ENCODE measurements at places on chromosomes 1 and 21.

- DNase-seq: no peak
Measured at GRCh38 chr1:23461050-23461449, 22.9 kb downstream of the ASAP3 start.

DNA sequence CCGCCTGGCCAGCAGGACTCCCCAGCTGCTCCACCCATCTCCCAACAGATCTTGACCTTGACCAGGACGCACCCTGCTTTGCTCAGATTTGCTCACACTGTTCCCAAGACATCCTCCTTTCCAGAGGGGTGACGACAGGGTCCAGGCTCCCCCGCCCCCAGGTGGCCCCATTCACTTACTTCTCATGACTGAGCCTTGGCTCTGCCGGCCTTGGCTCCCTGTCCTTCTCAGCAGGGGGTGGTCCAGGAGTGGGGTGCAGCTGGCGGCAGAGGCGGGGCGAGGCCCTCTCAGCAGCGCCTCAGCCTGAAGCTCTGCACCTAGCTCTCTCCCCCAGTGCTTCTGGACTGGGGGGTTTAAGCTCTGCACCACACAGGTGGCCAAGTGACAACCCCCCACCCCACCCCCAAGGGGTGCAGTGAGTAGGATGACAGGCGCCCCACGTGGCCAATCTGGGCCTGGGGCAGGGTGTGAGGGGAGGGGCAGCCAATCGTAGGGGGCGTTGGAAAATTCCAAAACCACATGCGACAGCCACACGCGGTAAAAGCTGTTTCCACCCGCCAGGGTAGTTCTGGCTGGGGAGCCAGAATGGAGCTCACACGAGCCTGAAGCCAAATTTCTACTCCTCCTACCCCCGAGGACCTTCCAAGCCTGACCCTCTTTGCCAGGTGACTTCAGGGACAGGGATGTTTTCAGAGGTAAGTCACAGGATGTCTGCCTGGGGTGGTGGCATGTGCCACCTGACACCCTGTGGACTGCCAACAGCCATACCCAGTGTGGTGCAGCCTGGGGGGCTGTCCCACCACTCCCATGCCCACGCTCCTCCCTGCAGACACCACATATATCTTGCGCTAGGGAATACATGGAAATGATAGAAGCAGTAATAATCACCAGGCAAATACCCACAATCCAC lies 5.6 kb downstream of the RORC start:
- no peak for DNase-seq

GRCh38 chr1:244303610-244303969 lies 148.1 kb downstream of the ADSS2 start:
- no peak for DNase-seq

- no peak for DNase-seq
Measured at GRCh38 chr1:66729119-66729518, 23.1 kb upstream of the DYNLT5 start.

DNA sequence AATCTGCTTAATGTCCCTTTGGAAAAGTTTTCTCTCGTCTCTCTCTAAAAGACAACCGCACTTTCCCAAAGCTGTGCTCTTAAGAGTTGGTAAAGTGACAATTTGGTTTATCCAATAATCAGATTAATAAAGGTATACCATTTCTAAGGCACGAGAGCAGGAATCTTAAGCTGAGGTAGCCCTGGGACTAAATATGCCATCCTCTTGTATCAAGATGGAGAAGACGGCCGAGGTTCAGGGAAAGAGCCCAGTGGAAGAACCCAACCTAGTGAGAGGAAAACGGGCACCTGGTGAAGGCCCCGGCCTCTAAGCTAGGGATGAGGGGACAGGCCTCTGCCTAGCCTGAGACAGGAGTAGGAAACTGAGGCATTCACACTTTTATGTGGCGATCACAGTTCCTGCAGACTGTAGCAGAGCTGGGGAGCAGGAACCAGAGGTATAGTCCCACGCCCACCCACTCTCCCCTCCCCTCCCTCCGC lies 334 bp upstream of the SARS1 start:
- DNase-seq: no peak

DNA sequence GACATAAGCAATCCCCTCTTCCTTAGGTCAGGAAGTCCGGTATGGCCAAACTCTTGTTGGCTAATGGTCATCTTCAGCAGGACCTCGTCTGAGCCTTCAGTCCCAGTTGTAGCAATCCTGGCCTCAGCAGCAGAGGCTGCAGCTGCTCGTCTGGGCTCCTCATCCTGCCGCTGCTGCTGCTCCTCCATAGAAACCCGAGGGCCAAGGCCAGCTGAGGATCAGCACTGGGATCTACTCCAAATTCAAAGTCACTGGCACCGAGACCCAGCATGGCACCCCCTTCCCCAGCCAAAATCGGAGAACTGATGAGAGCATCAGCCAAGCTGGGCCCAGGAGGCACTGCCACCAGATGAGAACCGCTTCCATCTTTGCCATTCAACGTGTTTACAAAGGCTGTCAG lies 6.3 kb upstream of the CLDN14 start:
- DNase-seq: no peak

GRCh38 chr1:87744056-87744455 lies 415.4 kb downstream of the LMO4 start:
- DNase-seq: no peak

GRCh38 chr1:215640429-215641148 lies 73.5 kb downstream of the KCTD3 start:
- DNase-seq: no peak

DNA sequence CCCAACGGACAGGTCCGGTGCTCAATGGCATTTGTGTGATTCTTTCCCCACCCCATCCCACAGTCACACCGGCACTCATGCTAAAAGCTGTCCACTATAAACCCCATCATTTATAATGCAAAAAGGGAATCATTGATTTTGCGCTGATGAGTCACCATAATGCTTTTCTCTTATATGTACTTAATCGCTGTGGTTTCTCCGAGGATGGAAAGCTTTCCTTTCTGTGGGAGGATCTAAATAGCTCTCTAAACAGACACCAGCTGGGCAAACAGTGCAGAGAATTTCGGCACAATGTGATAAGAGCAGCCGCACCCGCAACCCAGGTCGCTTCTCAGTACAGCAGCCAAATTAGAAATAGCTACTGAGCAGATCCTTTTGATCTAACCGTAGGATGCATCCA lies 85.6 kb downstream of the SETD4 start:
- no peak for DNase-seq

DNA sequence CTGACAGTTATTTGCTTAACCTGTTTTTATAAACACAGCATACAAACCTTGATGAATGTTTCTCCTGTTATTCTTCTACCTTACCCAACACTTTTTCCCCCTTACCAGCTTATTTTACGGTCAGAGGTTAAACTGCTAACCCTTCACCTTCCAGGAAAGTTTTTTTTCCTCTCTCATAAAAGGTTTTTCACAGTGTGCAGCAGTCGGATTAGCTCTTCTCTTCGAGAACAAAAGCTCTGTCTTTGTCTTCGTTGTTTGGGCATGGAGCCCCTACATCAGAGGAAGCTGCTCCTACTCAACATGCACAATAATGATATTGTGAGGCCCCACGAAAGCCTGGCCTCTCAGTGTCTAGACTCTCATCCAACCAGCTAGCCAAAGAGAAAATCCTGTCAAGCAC lies 42.0 kb downstream of the DENND1B start:
- DNase-seq: no peak

GRCh38 chr1:206690516-206690915 lies 5.8 kb downstream of the MAPKAPK2 start:
- no peak for DNase-seq

DNA sequence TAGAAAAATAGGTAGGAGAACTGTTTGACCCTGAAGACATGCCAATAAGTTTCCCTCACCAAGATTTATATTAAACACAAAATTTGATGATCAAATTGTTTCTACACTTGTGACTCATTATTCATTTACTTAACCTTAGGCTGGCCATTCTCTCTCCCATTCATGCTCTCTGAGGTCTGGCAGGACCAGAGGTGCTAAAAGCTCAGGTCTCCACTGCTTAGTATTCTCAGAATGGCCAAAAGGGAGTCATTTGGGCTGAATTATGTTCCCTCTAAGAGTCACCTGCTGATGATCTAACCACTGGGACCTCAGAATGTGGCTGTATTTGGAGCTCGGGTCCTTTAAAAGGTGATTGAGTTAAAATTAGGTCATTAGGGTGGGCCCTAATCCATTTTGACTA lies 47.1 kb upstream of the ATP1B1 start:
- no peak for DNase-seq

- no peak for DNase-seq
Measured at GRCh38 chr1:91741301-91741700, 144.7 kb downstream of the TGFBR3 start.

GRCh38 chr21:14869984-14870852 lies 194.6 kb downstream of the NRIP1 start:
- no peak for DNase-seq

- DNase-seq: no peak
Measured at GRCh38 chr1:183506561-183506960, 34.3 kb downstream of the SMG7 start.

DNA sequence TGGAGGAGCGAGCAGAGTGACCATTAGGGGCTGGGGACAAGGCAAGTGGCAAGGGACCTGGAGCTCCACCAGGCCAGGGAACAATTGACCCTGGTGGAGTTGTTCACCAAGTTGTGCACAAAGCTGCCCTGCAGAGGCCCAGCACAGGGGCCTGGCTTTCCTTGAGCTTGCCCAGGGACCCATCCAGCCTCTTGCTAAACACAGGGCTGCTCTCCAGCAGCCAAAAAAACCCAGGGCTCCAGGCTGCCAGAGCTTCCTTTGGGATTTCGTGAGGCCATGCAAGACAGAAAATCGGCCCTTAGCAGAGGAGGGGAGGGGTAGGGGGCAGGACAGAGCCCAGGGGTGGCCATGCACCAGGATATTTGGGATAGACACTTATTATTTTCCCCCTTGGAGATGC lies 32.6 kb downstream of the LRP8 start:
- DNase-seq: no peak

- no peak for DNase-seq
Measured at GRCh38 chr21:28298251-28298672, 694.4 kb downstream of the LTN1 start.

- no peak for DNase-seq
Measured at GRCh38 chr1:200838676-200839445, 33.9 kb upstream of the GPR25 start.

DNA sequence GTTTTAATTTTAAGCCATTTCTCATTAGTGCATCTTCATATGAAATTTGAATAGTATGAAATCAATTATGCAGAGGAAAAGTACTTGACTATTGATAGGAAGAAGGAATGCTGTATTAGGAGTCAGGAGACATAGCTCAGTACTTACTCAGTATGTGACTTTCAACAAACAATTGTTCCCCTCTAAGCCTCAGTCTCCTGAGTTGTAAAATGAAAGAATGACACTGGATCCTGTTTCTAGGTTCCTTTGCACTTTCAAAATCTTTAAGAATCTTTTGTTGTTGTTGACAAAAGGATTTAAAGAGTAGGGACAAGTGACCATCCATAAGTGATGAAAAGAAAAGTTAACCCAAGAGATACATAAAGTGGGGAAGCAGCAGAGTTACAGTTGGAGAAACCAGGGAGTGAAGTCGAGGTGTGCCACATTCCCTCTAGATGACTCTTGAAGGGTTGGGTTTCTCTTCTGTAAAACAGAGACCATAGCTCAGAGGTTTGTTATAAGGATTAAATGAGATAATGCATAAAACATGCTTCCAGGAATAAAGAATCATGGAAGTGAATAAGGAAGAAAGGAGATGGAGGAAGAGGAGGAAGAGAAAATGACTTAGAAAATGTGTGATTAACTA lies 105.7 kb upstream of the KCNJ15 start:
- DNase-seq: no peak

- no peak for DNase-seq
Measured at GRCh38 chr1:37692834-37693175, 489 bp downstream of the CDCA8 start.

DNA sequence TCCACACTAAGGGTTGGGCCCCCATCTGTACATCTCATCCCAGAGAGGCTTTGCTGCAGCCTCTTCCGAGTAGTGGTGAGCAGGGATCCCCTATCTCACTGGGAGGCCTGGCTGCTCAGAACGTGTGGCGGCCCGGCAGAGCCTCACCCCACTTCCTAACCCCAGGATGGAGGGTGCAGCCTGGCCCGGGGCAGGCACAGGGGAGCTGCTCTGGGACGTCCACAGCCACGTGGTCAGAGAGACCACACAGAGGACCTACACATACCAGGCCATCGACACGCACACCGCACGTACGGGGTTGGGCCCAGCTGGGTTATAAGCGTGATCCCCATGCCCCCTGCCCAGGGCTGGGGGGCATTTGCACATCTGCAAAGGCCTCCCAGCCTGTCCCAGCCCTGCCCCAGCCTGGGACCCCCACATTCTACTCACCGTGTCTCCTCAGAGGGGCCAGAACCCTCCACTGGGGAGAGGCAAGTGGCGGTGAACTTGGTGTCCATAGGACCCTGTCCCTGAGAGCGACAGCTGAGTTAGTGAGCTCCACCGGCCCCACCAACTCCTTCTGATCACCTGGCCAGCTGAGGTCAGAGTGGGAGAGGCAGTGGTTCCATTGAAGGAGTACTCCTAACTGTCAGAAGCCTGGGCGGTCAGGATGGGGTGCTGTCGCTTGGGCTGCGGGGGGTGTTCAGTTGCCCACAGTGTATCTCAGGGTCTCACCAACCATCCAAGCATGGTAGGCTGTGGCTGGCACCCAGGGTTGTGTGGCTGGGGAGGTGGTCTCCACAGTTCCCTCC lies 41.2 kb downstream of the TRIM11 start:
- DNase-seq: no peak

DNA sequence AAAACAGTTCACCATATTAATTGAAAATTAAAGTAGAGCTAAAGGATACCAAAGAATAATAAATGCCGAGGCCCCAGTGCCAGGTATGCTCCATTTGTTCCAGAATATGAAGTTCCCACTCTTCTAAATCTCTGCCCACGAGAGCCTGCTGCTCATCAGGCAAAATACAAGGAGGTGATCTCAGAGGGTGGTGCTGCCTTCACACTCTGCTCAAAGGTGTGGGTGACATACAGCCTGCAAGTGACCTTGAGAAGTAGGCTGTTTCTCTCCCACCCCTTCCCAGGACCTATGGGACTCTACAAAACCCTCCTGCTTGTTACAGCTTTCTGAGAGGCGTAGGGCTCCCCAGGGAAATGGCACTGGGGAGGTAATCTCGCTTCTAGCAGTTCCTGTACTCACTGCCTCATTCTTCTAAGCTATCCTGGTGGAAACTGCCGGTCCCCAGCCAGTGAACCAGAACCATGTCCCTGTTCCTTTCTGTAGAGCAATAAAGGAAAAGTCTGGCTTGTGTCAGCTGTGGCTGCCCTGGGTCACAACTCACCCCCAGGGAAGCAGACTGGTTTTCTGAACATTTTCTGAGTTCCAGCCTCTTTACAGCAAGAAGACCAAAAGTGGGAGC lies 26.9 kb upstream of the DPT start:
- no peak for DNase-seq

DNA sequence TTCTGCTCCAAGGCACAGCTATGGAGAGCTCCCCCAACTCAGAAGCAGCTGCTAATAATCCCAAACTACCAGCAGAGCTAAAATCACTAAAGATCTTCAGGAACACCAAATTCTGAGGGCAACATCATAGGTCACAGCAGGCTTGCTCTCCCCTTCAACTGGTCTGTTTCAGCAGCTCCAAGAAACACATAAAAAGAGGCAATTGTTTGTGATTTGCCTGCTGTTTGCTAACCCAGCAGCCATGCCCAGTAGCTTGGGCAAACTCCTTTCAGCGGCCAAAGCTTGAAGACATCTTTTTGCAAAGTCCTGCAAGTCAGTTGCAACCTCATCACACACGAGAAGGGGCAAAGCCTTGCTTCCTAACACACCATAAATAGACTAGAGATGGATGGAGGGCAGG lies 8.9 kb downstream of the ERI3 start:
- DNase-seq: no peak

GRCh38 chr21:41229509-41230248 lies 61.7 kb downstream of the BACE2 start:
- no peak for DNase-seq

GRCh38 chr1:55726994-55727393 lies 511.8 kb upstream of the USP24 start:
- DNase-seq: no peak

- DNase-seq: no peak
Measured at GRCh38 chr1:162165528-162165927, 96.0 kb downstream of the NOS1AP start.

All from activated CD4-positive, alpha-beta T cell treated with anti-CD3 and anti-CD28 coated beads for 24 hours (primary cell).